ENCODE measurements at places on chromosomes 1 and 21.
A peak's percentile ranks its signal among the peaks of the same experiment; 100 is the strongest.

DNA sequence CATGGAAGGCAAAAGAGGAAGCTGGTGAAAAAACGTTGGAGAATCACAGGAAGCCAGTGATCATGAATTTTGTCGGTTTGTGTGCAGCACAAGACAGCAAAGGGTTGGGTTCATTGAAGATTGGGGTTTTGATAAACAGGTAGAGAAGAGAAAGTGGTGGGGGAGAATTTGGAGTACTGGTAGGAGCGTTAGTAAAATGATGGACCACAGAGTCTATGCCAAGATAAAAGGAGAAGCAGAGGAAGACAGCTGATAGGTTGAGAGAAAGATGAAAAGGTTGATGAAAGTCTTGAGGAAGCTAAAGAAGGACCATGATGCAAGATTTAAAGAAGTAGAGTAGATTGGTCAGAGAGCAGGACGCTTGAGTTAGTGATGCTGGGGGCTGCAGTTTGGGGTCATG lies 156.8 kb upstream of the POU3F1 start:
- no peak for DNase-seq

GRCh38 chr1:218345673-218346390 lies 696 bp downstream of the TGFB2 start:
- DNase-seq: peak; percentile 84

DNA sequence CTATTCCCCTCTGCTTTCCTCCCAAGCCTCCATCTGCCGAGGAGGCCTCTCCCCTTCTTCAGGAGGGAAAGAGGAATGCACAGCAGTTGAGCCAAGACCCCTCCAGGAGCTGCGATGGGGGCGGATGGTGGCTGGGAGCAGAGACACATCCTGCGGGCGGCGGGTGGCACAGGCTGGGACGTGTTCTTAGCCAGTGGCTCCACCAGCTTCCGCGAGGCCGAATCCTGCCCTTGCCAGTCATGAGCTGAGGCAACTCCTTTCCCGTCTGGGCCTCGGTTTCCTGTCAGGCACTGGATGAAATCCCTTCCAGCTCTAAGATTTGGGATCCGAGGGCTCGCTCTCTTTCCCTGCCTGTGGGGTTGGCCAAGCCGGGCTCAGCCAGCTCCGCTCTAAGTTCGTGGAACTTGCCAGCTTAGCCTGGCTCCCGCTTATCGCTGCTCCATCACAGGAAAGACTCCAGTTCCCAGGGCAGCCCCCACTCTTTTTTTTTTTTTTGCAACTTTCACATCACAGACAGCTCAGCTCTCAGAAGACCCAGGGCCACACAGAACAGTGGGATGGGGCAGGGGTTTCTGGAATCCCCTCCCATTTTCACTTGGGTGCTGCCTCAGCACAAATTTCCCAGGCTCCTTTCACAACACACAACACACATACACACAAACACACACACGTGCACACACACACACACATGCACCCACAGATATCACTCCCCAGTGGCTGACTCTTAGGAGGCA lies 506 bp downstream of the MYOM3 start:
- no peak for DNase-seq

DNA sequence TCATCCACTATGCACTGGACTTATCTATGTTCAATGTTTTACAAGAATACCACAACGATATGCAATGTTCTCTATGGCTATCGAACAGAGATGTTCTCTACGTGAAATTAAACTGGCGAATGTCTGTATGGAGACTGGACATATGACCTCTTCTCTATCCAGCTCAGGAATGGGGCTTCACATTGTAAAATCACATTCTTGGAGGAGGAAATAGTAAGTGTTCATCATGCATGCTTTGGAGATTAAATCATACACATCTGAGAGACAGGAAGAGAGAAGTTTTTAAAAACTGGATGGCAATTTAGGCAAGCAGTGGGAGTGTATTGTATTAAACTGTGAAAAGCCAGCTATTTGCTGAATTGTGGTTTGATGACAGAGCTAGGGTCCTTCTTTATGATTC lies 47.9 kb upstream of the RGL1 start:
- no peak for DNase-seq

GRCh38 chr21:17688912-17689874 lies 76.5 kb upstream of the BTG3 start:
- peak; percentile 65 for DNase-seq

DNA sequence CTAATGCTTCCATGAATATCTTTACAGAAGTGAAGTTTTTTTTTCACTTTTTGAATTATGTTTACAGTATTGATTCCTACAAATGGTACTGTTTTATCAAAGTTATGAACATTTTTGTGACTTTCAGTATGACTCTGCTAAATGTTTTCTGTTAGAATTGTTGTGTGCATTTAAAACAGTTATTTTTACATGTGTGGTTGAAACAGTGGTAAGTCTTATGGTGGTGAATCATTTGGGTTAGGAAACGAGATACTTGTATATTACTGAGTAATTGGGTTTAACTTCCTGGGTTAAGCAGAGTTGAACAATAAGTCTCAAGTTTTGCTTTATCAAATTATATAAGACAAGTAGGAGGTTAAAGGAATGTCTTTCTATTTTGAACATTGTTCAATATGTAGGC lies 66.8 kb downstream of the VPS13D start:
- no peak for DNase-seq

DNA sequence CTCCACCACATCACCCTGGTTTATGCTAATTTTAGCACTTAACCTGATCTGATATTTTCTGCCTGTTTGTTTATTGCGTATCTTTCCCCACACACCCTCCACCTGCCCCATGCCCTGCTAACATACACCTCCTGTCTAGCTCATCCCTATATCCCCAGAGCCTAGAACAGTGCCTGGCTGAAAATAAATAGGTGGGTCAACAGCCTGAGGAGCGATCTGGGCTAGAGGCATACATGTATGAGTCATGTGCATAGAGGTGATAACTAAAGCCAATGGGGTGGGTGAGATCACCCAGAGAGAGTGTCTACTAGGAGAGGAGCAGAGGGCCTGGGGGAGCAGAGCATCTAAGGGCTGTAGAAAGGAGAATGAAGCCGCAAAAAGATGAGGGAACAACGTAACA lies 2.7 kb downstream of the HTR1D start:
- no peak for DNase-seq

DNA sequence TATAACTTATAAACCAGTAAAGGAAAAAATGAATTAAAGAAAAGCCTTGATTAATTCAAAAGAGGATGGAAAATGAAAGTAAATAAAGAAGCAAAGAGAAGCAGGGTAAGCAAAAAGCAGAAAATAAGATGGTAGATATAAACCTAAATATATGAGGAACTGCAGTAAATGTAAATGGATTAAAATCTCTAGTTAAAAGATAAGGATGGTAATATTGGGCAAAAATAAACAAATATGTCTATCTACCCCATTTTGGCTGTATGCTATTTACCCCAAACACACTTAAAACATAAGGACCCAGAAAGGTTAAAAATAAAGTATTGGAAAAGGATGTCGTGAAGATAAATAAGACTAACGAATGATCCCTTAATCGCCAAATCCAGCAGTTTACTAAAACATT lies 161.9 kb downstream of the FOXD2 start:
- no peak for DNase-seq

GRCh38 chr1:208332774-208333126 lies 88.6 kb upstream of the PLXNA2 start:
- no peak for DNase-seq
